ENCODE measurements at places on chromosomes 12 and 14.

DNA sequence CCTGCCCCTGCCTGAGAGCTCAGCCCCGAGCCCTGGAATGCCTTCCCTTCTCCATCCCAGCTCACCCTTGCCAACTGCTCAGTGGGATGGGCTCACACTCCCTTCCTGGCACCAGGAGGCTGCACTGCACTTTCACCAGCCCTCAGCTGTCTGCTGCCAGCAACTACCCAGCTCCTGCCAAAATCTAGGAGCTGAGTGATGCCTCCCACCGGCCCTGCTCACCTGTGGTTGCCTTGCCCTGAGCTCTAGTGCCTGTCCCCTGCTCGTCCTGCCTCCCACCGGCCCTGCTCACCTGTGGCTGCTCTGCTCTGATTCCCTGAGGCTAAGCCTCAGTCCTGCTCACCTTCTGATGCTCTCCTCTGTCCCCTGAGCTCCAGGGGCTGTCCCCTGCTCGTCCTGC lies 119.8 kb downstream of the TMEM121 start:
- DNase-seq, result peak; percentile 78

DNA sequence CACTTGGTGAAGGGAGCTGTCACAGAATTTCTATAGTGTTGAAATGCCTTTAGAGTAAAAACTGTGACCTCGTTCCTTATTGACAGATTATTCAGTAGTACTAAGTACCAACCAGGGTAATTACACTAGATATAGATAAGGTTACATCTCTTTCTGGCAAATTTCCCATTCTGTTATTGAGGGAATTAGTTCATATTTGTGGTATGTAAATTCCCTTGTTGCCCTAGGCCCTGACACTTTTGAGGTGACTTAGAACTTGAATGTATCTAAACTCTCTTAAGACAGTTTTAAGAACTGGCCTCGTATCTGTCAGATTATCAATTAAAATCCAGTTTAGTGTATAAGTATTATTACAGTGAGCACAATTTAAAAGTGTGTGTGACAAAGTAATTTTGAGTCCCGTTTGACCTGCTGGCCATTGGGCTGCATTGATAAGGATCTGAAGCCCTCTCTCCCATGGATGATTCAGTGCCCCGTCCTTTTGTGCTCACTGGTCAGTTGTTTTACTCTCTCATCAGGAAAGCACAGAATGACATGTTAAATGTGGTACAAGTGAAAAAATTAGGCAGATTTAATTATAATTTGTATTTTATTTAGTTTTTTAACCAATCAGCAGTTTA lies 123.2 kb downstream of the GPR135 start:
- no peak for DNase-seq

GRCh38 chr14:75697386-75697785 lies 36.3 kb downstream of the TTLL5 start:
- DNase-seq, result no peak

- DNase-seq, result no peak
Observed at GRCh38 chr14:75535164-75535898, 13.1 kb downstream of the BATF start.

DNA sequence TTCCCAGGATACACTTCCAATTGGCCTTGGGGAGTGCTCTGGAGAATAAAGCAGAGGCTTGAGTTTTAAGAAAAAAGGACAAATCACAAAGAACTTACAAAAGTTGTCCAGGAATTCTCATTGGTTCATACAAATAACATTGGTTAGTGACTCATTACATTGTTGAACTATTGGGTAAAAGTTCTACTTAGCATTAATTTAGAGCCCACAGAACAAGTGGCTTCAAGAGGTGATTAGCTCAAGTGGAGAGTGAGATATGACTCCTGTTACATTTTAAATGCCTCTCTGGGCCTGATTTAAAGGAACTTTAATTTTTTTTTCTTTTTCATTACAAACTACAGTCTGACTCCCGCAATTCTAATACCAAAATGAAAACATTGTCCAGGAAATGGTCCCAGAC lies 72.9 kb downstream of the ASCL4 start:
- no peak for DNase-seq

DNA sequence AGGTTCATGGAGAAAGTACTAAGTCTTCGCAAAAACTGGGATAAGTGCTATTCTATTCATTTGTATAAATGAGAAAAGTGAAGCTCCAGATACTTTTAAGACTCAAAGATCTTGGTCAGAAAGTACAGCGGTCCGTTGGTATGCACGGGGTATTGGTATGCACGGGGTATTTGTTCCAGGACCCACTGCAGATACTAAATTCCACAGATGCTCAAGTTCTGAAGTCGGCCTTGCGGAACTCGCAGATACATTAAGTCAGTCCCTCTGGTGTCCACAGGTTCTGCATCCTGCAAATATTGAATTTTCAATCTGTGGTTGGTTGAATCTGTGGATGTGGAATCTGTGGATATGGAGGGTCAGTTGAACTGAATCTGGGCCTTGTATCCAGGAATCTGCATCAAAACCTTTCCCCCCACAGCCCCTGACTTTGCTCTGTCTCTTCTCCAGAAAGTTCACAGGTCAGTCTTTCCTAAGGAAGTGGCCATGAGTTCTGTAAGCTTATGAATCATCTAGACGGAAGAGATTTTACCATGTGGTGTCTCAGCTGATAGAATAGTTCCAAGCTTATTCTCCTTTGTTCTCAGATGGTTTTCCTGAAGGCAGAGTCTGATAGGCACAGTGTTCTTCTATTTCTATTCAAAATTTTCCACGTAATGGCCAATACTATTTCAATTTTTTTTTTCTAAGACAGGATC lies 274.7 kb downstream of the NEDD1 start:
- no peak for DNase-seq

- no peak for DNase-seq
Observed at GRCh38 chr14:100911665-100912316, 8.3 kb upstream of the RTL1 start.

GRCh38 chr12:108568338-108569154 lies 6.2 kb downstream of the ISCU start:
- DNase-seq, result no peak

GRCh38 chr14:58752771-58753201 lies 115.0 kb downstream of the DACT1 start:
- peak; percentile 91 for DNase-seq

- DNase-seq, result peak; percentile 67
Observed at GRCh38 chr14:36275741-36276140, 44.7 kb downstream of the MBIP start.
